ENCODE measurements at places on chromosomes 7 and 10.

DNA sequence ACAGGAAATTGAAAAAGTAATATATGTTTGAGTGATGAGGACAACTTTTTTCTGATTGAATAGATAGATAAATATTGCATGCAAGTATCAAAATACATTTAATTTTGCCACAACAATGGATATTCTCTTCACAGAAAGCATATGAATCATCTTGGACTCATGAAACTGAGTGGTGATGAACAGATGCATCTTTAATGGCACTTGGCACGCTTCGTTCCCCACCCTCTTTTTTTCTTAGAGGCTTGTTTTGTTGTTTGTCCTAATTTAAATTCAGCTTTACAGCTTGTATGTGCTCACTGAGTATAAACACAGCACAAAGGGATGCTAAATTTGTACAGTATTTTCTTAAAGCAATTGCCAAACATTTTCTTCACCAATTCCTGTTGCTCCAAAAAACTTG is 145.0 kb upstream of the YAE1 start:
- DNase-seq: no peak

GRCh38 chr10:30639946-30640786 is 10.6 kb upstream of the LYZL2 start:
- no peak for DNase-seq

DNA sequence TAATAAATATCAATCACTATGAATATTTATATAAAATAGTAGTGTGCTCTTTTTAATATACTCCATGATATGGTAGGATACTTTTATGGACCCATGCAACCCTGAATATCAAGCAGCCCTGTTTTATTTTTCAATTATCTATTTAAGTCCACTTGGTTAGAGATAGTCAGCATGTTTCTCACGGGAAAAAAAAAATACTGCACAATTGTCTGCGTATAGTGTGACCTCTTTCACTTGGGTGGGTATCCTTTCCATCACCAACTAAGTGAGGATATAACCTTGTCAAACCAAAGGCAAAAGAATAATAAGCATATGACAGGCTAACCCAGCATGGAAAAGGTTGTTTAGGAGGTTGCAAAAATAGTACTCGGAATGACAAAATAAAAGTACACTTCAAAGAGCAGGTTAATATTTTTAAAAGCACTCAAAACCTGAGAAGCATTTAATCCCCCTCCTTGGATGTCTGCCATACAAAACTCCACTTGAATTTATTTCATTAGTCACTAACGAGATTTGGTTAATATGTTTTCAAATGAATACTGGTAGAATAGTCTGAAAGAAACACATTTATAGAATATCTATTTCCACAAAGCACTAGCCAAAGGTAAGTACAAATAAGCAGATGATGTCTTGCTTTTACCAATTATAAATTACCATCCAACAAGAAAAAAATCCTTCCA is 76.5 kb downstream of the IMMP2L start:
- no peak for DNase-seq

- no peak for DNase-seq
Measured at GRCh38 chr10:118027397-118027796, 19.3 kb downstream of the RAB11FIP2 start.

DNA sequence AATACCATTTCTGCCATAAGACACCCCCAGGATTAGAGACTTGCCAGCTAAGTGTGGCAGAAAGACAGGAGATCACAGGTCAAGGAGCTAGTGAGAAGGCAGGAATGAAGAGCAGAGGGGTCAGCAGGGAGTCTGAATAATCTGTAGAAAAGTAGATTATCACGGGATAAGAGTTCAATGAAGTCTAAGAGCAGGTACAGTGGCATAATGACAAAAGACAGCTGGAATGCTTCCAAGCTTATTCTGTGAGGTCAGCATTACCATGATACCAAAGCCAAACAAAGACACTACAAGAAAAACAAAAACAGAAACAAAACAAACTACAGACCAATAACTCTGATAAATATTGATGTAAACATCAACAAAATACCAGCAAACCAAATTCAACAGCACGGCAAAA is 20.8 kb downstream of the PILRA start:
- no peak for DNase-seq
